Lung (tissue), 17 donors: ENCODE measurements at places on chromosomes 6 and 20. TPM values are rescaled to one million over a fixed set of nuclear protein-coding genes. Genes with fewer than 3 reads are reported as not detected.
A peak's percentile ranks its signal among the peaks of the same experiment; 100 is the strongest.

GRCh38 chr6:15994814-15995459 lies 133.9 kb upstream of the MYLIP start:
- DNase-seq, result no peak

DNA sequence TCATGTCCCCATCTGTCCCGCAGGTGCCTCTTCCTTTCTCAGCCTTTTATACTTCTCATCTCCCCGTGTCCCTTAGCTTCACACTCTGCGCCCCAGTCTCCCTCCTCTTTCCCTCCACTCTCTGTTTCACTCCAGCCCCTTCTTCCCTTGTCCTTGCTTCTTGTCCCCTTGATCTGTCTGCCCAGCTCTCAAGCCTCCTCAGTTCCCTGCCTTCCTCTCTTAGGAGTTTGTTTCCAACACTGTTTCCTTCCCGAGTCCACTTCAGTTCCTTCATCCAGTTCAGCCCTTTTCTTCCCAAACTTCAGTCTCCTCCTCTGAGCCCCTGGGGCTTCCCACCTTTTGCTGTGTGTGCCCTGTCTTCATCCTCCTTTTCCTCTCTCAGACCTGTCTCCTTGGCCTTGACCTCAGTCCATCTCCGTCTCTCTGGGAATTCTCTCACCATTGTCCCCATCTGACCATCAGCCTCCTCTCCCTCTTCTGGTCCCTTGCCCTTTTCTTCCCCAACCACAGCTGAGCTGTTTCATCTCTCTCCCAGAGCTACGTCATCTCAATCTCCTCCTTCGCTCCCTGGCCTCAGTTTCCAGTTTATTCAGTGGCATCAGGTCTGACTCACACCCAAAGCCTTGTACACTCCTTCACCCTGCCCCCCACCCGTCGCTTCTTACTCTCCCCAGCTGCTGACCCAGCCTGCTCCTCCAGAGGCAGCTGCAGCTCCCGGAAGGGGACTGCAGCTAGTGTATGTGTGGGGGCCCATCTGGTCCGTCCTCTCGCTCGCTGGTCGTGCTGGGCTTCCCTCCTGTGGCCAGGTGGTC lies 2.7 kb upstream of the DDR1 start:
- DNase-seq, result peak; percentile 60

- DNase-seq, result no peak
Measured at GRCh38 chr6:38799529-38800184, 84.5 kb downstream of the DNAH8 start.

Gene MEI4
- not detected for total RNA-seq

Gene CNR1
- 18.3 TPM for total RNA-seq

Gene ATP9A
- 43.6 TPM for total RNA-seq
